ENCODE measurements at places on chromosomes 11 and 22.

GRCh38 chr11:119779195-119780071 is 50.4 kb upstream of the NECTIN1 start:
- DNase-seq: no peak

GRCh38 chr11:69770540-69770939 is 4.6 kb downstream of the FGF4 start:
- no peak for DNase-seq

- DNase-seq: no peak
Observed at GRCh38 chr22:41534219-41534618, 10.1 kb downstream of the POLR3H start.

GRCh38 chr11:8086571-8086970 is 5.6 kb downstream of the TUB start:
- DNase-seq: no peak

GRCh38 chr11:88618327-88619070 is 281.0 kb upstream of the CTSC start:
- DNase-seq: no peak

DNA sequence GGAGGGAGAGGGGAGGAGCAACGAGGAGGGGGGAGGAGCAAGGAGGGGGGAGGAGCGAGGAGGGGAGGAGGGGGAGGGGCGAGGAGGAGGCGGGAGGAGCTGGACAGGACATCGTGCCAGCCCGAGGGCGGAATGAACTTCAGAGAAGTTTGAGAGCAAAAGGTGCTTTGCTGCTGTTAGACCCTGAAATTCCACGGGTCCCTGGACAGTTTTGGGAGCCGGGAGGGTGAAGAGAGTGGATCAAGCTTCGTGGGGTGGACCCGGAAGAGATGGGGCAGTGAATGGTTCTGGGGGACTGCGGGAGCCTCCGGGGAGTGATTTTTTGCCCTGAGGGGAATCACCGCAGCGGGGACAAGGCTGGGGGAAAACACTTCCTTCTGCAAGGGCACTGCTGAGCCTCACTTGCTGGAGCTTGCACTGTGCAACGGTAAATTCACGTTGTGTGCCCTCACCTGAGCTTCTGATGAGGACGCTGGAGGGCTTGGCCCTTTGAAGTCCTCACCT is 10.7 kb upstream of the NLRP6 start:
- DNase-seq: no peak

GRCh38 chr11:83628622-83629355 is 342.6 kb upstream of the CCDC90B start:
- no peak for DNase-seq

DNA sequence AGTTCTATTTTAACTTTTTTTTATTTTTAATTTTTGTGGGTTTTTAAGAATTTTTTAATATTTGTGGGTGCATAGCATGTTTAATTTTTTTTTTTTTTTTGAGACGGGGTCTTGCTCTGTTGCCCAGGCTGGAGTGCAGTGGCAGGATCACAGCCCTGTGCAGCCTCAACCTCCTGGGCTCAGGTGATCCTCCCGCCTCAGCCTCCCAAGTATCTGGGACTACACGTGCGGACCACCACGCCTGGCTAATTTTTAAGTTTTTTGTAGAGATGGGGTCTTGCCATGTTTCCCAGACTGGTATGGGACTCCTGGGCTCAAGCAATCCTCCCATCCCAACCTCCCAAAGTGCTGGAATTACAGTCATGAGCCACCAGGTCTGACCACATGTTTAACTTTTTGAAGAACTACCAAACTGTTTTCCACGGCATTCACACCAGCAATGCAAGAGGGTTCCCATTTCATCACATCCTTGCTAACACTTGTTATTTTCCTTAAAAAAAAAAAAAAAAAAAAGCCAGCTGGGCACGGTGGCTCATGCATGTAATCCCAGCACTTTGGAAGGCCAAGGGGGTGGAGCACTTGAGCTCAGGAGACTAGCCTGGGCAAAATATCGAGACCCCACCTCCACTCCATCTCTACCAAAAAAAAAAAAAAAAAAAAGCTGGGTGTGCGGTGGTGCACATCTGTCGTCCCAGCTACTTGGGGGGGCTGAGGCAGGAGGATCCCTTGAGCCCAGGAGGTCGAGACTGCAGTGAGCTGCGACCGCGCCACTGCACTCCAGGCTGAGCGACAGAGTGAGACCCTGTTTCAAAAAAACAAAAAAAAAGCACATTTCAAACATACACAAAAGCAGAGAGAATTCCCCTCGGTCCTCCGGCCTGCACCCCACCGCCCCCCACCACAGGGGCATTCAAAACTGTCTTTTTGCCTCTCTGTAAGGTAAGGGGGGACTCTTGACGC is 16.7 kb upstream of the TXNRD2 start:
- no peak for DNase-seq

DNA sequence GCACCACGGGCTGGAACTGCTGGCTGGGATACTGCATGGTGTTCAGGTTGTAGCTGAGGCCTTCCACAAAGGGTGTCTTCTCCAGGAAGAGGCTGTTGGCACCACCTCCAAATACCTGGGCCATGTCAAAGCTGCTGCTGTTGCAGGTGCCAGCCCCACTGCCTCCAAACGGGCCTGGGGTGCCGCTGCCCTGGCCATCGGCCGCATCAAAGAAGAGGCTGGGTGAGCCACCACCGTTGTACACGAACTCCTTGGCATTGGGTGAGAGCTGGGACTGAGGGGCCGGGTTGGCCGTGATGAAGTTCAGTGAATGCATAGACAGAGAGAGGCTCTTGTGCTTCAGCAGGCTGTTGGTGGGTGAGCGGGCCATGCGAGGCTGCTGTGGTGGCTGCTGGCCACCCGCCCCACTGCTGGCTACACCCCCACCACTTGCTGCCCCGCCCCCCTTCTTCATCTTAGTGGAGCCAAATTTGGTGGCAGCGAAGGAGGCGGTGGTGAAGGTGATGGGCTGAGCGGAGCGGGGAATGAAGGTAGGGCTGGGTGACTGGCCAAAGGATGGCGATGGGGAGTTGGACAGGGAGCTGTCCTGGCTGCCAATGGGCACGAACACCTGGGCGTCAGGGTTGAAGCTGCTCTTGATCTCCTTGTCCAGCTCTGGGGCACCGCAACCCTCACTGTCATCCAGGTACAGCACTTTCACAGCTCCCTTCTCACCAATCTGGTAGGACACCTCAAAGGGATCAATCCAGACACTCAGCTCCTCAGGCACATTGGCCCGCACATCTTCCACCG is 10.1 kb downstream of the TOB2 start:
- DNase-seq: no peak
